CD8-positive, alpha-beta memory T cell (primary cell): ENCODE measurements at places on chromosomes 12 and 14. TPM values are rescaled to one million over a fixed set of nuclear protein-coding genes. Genes with fewer than 3 reads are reported as not detected.

Gene GUCY2C
- not detected for total RNA-seq

DNA sequence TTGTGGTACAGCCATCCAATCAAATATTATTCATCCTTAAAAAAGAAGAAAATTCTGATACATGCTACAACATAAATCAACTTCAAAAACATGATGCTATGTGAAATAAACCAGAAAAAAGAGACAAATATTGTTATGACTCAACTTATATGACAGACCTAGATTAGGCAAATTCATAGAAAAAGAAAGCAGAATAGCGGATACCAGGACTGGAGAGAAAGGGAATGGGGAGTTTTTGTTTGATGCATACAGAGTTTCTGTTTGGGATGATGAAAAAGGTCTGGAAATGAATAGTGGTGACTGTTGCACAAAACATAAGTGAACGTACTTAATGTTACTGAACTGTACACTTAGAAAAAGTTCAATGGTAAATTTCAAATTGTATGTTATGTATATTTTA, 82.3 kb downstream of the SPPL3 start:
- DNase-seq: no peak

Gene CLEC1B
- not detected for total RNA-seq

GRCh38 chr12:131025939-131026702, 72.4 kb downstream of the ADGRD1 start:
- DNase-seq: no peak

DNA sequence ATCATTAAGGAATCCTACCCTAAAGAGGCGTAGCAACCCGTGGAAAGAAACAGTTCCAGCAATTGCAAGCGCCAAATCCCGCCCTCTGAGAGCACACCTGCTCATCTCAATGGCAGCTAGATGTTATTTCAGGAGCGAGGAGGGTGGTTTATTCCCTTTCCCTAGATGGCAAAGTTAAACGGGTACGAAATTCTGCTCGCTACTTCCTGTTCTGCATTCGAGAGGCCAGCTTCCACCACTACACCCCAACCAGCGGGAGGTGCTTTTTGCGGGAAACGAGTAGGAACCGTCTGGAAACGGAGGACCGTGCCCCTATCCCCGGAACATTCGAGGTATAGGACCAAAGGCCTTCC, 536 bp downstream of the VPS29 start:
- peak; percentile 19 for DNase-seq

DNA sequence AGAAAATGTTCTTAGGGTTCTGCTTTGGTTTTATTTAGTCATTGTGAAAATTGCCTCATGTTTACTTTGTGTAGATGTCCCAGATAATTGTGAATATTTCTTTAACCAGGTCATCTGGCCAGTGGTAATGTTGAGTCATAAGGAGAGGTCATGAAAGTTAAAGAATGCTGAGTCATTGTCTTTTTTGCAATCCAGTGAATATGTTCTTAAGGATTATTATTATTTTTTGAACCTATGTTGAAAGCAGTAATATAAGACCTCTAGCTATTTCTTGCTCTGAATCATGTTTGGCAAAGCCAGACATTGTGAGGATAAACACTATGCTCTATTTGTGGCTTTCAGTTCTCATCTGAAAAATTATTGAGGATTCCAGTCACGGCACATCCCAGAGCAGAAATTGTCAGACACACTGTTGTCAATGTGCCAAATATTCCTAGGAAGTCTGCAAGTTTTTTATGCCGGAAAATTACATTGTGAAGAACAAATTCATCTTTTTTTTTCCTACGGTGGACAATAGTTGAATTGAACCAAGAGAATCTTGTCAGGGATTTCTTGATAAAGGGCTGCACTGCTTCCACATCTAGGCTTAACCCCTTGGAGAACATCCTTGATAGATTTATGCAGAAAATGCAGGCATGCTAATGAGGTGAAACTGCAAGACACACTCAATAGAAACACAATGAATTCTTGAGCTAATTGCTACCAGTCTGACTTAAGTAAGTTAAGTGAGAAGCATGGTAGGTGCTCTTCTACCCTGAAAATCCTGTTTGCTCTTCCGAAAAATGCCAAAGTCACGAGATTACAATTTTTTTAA, 369.6 kb downstream of the ATP23 start:
- DNase-seq: no peak

Gene GNG2
- 106 TPM for total RNA-seq

Gene TCL1A
- total RNA-seq: not detected

DNA sequence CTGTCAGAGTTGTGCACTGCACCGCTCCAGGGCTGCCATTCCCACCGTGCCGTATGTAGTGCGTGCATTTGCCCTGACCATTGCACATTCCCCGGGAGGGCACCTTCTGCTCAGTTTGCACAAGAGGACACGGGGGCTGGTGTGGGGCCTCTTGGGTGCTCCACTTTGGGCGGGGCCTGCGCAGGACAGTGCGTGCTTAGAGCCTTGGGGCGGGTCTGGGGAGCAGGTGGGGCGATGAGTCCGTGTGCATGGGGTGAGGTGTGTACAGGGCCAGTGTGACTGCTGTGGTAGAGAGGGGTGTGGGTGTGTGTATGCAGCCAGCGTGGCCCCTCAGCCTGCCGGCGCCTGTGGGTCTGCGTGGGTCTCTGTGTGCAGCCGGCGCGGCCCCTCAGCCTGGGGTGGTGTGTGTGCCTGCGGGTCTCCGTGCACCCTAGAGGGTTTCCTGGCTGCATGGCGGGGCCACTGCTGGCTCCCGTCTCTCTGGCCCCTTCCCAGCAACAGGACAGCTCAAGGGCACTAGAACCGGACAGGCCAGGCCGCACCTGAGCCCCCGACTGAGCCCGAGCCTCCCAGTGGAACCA, 31.9 kb downstream of the FBRSL1 start:
- DNase-seq: no peak

Gene FAM186B
- 0.15 TPM for total RNA-seq

DNA sequence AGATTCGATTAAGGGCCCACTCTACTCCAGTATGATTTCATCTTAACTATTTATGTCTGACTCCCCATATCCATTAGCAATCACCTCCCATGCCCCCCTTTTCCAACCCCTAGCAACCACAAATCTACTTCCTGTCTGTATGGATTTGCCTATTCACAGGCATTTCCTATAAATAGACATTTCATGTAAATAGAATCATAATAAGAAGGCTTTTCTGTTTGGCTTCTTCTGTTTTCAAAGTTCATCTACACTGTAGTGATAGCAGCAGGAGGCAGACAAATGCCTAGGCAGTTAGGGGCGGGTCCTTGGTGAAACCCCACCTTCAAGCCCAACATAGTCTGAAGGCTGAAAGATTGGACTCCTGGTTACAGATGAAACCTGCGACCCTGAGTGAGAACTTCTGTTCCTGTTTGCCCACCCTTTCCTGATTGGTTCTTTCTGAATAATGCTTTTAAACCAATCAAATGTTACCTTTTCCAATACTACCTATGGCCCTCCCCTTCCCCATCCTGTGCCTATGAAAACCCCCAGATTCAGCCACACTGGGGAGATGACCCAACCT, 62.1 kb upstream of the HECTD1 start:
- DNase-seq: no peak

Gene YLPM1
- 53.8 TPM for total RNA-seq

Gene LYSET
- 19.3 TPM for total RNA-seq

DNA sequence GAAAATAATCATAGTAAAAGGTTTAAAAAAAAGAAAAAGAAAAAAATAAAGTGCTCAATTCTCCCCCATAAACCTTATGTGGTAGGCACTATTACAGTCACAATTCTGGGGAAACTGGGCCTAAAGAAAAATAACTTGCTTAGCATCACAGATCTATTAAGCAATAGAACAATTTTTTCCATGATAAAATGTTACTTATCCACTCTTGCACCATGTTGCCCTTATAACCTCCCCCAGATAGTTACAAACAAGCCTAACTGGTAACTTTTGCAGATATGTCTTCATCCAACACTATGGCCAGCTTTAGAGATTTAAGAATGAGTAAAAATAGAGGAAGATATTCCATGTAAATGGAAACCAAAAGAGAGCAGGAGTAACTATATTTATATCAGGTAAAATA, 164.8 kb downstream of the DUSP6 start:
- DNase-seq: no peak

Gene PPM1H
- total RNA-seq: 0.13 TPM

DNA sequence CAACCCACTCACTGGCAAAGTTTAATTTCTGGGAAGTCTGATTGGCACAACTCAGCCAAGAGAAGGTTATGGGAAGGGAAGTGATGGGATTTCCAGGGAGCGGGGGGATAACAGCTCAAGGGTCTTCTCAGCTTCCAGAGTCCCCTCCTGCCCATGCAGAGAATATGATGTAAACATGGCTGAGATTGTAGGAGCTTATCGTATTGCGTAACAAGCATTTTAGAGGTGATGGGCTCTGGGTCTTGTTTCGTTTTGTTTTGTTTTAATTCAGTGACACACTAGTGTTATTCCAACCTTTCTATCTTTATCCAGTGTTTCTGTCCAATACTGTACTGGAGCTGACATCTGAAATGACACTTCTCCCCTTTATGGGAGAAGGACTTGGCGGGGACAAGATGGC, 762.1 kb upstream of the TMEM132C start:
- DNase-seq: no peak

Gene NTS
- total RNA-seq: not detected

Gene AQP5
- not detected for total RNA-seq

DNA sequence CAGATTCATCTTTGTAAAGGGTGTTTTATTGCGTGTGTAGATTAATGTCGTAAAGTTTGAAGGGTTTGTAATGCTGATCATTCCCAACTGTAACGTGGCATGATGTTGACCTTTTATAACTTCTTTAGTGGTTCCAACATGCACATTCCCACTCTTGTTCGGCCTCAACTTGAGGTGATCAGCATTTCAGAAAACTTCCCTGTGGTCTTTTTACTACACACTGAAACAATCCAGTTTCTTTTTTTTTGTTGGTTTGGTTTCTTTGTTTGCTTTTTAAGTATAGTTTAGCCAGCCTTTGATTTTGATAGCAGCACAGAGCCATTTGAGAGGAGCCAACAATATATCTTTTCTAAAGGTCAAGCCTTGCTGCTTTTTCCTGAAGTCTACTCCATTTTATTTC, 22.8 kb downstream of the UTP20 start:
- no peak for DNase-seq

Gene NYNRIN
- total RNA-seq: 0.04 TPM

- no peak for DNase-seq
Observed at GRCh38 chr14:20934148-20934762, 21.0 kb upstream of the RNASE2 start.

GRCh38 chr14:90419200-90419599, 22.4 kb downstream of the CALM1 start:
- no peak for DNase-seq

DNA sequence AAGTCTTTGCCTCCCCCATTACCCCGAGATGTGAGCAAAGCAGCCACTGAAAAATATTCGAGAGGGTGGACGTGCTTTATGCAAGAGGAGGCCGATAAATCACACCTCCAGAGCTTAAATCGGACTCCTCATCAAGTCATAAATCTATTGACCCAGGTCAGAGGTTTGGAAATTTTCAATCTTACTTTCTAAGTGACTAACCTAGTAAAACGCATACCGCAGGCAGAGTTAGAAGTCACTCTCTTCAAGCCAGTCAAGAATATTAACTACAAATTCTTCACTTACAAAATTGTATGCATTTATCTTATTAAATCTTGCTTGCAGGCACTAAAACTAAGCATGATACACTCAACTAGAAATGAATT, 34.9 kb downstream of the GPHB5 start:
- no peak for DNase-seq

GRCh38 chr12:117210266-117210918, 20.1 kb upstream of the FBXO21 start:
- DNase-seq: no peak

Gene KRT82
- total RNA-seq: not detected

Gene C12orf56
- not detected for total RNA-seq

DNA sequence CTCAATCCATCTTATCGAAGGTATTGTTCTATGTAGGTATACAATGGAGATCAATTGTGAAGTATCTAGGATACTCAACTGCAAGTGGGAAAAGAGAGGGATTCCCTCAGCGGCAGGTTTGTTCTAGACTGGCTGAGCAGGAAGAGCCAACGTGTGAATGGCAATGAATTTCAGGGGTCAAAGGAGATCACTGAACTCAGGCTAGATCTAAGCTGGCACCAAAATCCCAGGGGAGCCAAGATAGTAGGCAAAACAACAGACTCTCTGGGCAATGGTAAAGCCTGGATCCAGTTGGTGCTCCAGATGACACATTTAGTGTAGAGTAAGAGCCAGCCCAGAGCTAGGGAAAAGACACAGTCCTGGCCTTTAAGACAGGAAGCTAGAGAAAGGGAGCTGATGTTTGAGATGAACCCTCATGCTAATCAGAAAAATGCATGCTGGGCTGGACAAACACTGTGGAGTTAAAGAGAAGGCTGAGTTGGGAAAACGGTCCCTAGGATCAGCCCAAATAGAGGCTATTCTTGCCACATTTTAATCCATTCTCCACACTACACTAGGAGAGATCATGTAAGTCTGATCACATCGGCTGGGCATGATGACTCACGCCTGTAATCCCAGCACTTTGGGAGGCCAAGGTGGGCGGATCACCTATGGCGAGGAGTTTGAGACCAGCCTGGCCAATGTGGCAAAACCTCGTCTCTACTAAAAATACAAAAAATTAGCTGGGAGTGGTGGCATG, 45.6 kb downstream of the EFCAB11 start:
- no peak for DNase-seq

DNA sequence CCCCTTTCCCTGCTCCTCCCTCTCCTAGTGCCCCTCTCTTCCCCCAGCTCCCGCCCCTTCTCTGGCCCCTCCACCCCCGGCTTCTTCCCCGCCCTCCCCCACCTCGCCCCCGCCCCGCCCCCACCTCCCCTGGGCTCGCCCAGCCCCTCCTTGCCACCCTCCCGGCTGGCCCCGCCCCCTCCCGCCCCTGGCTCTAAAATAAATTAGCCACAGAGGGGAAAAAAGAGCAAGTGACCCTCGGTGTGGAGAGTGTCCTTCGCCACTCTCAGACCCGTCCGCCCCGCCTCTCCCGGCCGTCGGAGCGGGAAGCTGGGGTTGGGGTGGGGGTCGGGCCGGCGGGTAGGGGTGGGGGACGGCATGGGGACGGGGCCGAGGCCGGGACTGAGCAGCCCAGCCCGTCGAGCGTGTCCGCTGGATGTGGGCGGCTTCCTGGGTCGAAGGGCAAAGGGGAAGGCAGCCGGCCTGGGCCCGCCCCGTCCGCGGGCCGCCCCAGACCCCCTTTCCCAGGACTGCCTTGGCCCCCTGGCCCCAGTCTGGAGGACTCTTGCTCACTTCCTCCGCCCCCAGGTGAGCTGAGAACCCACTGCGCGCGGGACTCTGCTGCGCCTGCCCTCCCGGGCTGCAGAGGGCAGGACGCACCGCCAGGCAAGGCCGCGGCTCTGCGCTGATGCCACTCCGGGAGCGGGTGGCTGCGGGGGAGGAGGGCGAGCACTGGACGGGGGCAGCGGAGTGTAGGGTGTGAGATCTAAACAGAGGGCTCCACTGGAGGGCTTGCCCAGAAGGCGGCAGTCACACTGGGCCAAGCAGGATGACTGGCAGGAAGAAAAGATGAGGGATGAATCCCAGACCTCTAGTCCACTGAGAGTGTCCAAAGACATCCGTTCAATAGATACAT, 570 bp upstream of the FIGNL2 start:
- no peak for DNase-seq

- no peak for DNase-seq
Observed at GRCh38 chr14:98226411-98226810, 1045.6 kb downstream of the BCL11B start.
